Stimulated activated CD4-positive, alpha-beta T cell treated with anti-CD3 and anti-CD28 coated beads, Interleukin-1b, Interleukin-23, amount 100 ng/mL, for 48 hours (primary cell): ENCODE measurements at places on chromosomes 3 and 15.

DNA sequence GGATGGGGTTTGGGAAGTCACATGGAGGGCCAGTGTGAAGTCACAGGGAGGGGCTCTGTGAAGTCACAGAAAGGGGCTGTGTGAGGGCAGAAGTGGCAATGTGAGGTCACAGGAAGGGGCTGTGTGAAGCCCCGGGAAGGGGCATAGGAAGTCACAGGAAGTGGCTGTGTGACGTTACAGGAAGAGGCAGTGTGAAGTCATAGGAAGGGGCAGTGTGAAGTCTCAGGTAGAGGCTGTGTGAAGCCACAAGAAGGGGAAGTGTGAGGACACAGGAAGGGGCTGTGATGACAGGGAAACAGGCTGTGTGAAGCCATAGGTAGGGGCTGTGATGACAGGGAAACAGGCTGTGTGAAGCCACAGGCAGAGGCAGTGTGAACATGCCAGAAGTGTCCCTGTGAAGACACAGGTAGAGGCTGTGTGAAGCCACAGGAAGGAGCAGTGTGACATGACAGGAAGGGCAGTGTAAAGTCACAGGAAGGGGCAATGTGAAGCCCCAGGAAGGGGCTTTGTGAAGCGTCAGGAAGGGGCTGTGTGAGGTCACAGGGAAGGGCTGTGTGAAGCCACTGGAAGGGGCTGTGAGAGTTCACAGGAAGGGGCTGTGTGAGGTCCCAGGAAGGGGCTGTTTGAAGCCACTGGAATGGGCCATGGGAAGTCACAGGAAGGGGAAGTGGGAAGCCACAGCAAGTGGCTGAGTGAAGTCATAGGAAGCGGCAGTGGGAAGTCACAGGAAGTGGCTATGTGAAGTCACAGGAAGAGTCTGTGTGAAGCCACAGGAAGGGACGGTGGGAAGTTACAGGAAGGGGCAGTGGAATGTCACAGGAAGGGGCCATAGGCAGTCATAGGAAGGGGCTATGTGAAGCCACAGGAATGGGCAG lies 37.1 kb downstream of the GASK1A start:
- DNase-seq, result no peak

DNA sequence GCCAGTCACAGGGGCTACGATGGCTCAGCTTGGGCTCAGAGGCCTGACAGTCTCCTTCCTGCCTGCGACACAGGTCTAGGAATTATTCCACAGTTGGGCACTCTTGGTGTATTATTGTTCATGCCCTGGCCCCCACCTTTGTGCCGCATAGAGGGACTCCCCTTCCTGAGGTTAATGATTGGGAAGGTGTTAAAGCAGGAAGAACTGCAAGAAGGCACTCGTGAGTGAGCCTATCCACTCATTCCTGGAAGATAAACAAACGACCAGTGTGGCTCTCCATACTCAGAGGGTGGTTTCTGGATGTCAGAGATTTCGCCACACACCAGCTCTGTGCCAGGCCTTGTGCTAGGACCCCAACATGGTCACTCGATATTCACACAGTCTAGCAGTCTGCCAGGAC lies 12.3 kb downstream of the LIPC start:
- DNase-seq, result no peak

DNA sequence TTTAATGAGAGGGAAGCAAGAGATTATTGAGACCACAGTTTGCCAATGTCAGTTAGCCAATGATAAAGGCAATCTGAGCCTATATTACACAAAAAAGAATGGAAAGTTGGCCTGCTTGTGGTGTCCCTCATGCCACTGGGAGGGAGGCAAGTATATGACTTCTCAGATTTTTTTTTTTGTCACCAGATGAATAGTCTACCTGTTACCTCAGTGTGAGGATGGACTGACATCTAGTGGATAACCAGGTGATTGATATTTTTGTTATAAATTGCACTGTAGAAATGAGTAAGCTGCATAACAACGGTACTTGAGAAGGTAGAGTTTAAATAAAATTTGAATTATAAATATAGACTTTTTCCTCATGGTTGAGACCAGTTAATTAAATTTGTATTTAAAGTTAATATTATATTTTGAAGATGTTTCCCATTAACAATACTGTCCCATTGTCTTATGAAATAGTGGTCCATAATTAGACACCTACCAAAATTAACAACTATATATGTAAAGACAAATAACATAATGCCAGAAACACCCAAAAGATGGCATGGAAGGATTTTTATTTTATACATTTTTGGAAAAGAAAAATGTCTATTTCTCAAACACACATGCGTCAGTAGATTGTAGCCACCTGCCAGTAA lies 237.8 kb upstream of the GADL1 start:
- no peak for DNase-seq

GRCh38 chr3:159929171-159930141 lies 59.2 kb upstream of the IL12A start:
- no peak for DNase-seq

GRCh38 chr15:47796339-47796738 lies 79.0 kb downstream of the SEMA6D start:
- no peak for DNase-seq
